ENCODE measurements at places on chromosomes 12 and 14. TPM values are rescaled to one million over a fixed set of nuclear protein-coding genes. Genes with fewer than 3 reads are reported as not detected.
A peak's percentile ranks its signal among the peaks of the same experiment; 100 is the strongest.

Gene MMP19
- total RNA-seq: 8.8 TPM

GRCh38 chr12:75883241-75883640 lies 148.3 kb downstream of the PHLDA1 start:
- H3K36me3 ChIP-seq: no peaks in the 10 kb centered on the region
- no peak overlapping the region for H3K27ac ChIP-seq
- H3K27me3 ChIP-seq: no peaks in the 10 kb centered on the region
- no peak for DNase-seq
- H3K4me1 ChIP-seq: no peaks in the 10 kb centered on the region

DNA sequence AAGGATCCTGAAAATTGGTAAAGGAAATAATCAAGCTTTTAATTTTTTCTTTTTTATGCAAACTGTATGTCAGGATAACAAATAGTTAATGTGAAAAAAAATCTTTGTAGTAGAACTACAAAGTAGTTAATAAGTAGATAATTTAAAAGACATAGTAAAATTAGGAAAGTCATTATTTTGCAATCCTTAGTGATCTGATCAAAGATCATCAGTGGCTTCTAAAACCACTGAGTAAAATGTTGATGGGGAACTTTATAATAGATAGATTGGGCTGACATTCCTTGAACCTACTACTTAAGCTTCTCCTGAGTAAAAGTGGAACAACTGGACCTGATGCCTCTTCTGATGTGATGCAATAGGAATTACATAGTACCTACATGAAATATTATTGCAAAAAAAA lies 119.0 kb upstream of the TMTC2 start:
- no peak for DNase-seq
- no peaks in the 10 kb centered on the region for H3K4me1 ChIP-seq
- H3K36me3 ChIP-seq: no peaks in the 10 kb centered on the region
- no peak overlapping the region for H3K27ac ChIP-seq
- H3K27me3 ChIP-seq: no peaks in the 10 kb centered on the region
- H3K4me3 ChIP-seq: no peak overlapping the region

- no peak for DNase-seq
- no peak overlapping the region for H3K4me3 ChIP-seq
- H3K27me3 ChIP-seq: no peaks in the 10 kb centered on the region
- no peaks in the 10 kb centered on the region for H3K4me1 ChIP-seq
Observed at GRCh38 chr14:88044776-88045446, 40.0 kb downstream of the GPR65 start.

DNA sequence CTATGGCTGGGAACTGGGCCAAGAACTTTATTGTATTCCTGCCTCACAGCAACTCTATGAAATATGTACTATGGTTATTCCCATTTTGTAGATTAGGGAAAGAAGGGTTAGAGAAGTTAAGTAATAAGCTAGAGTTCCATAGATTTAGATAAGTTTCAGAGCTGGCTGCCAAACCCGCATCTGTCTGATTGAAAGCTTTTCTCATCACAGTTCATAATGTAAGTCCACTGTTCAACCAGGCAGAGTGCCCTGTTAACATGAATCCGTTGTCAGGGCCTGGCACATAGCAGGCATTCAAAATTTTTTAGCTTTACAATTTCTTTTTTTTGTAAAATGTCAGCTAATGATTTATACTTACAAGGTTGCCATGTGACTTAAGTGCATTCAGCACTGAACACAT lies 467.3 kb downstream of the NRXN3 start:
- H3K27ac ChIP-seq: no peak overlapping the region
- DNase-seq: no peak
- H3K4me3 ChIP-seq: no peak overlapping the region
- H3K27me3 ChIP-seq: no peaks in the 10 kb centered on the region

Gene PPP4R3A
- 86.5 TPM for total RNA-seq

Gene CLEC9A
- 0.57 TPM for total RNA-seq

DNA sequence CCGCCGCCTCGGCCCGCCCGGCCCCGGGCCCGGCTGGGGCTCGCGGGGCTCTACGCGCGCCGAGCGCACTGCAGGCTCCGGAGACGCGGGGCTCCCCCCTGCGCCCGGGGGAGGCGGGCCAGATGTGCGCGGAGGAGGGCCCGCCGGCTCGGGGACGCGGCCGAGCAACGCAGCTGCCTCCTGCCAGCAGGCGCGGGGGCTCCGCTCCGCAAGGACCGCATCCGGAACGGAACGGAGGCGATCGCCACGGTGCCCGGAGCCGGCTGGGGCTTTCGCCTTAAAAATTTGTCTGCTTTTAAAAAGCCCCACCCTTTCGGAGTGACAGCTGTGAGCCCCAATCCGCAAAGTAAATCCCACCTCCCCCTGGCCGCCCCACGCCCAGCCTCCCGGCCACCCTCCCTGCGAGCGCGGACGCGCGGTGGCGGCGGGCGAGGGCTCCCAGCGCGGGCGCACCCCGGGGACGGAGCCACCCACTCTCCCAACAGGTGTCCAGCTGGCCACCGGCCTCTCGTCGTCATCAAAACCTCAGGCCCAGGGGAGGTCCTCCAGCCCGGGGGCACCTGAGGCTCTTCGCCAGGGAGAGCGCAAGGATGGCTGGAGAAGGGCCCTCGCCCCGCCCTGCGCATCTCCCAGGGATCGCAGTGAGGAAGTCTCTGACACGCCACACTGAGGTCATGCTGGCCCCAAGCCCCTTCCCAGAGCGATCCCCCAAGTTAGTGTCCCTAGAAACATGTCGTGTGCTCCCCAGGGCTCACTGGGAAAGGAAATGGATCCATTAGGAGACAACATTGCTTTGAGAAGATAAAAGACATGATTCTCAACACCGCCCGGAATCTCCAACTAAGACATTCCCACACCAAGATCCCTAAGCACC lies at the start of gene TMEM132D:
Gene TMEM132D, minus strand, starts transcription at position 70 of the 874 bp plus-strand sequence.
- H3K36me3 ChIP-seq: no peaks in the 10 kb centered on the region
- H3K27ac ChIP-seq: no peak within 1 kb of the TSS
- no peak within 1 kb of the TSS for H3K4me3 ChIP-seq
- peaks cover 14% of the 10 kb centered on the region for H3K27me3 ChIP-seq
- H3K4me1 ChIP-seq: no peaks in the 10 kb centered on the region

GRCh38 chr12:67269633-67270573 lies 745 bp downstream of the CAND1 start:
- H3K27ac ChIP-seq: peak overlapping the region; percentile 99
- H3K4me1 ChIP-seq: peaks cover 9% of the 10 kb centered on the region
- H3K36me3 ChIP-seq: no peaks in the 10 kb centered on the region

GRCh38 chr14:27184427-27184826 lies 586.6 kb upstream of the NOVA1 start:
- H3K4me1 ChIP-seq: no peaks in the 10 kb centered on the region
- no peak overlapping the region for H3K4me3 ChIP-seq
- H3K36me3 ChIP-seq: no peaks in the 10 kb centered on the region
- H3K27me3 ChIP-seq: no peaks in the 10 kb centered on the region
- DNase-seq: no peak
- no peak overlapping the region for H3K27ac ChIP-seq

- peak; percentile 56 for DNase-seq
- no peaks in the 10 kb centered on the region for H3K36me3 ChIP-seq
- H3K27me3 ChIP-seq: no peaks in the 10 kb centered on the region
Observed at GRCh38 chr14:50318031-50318626, 6.0 kb downstream of the DMAC2L start.

Gene TPH2
- not detected for total RNA-seq

Gene TSHR
- 0.98 TPM for total RNA-seq

Gene MSRB3
- total RNA-seq: 35.9 TPM

GRCh38 chr14:50932156-50932555 lies 12.1 kb downstream of the PYGL start:
- DNase-seq: no peak
- no peaks in the 10 kb centered on the region for H3K4me1 ChIP-seq
- peaks cover 5% of the 10 kb centered on the region for H3K36me3 ChIP-seq
- no peak overlapping the region for H3K27ac ChIP-seq

DNA sequence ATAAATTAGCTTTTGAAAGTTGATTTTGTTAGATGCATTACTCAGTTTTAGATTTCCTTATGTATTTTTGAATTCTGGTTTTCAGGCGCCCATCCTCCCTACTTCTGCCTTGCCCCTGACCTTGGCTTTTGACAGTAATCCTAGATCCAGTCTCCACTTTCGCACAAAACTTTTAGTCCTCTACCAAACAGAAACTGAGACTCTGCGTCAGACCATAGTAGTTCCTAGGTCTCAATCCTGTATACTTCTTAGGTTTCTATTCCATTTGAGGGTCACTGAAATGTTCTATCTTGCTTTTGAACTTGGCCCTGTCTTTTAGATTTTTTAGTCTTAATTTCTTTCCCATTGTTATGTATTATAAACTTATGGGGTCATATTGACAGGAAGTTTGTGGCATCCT lies 307.9 kb upstream of the GARIN6 start:
- DNase-seq: no peak
- no peak overlapping the region for H3K4me3 ChIP-seq
- no peaks in the 10 kb centered on the region for H3K4me1 ChIP-seq
- H3K27ac ChIP-seq: no peak overlapping the region
- H3K36me3 ChIP-seq: no peaks in the 10 kb centered on the region

Gene ACOT6
- total RNA-seq: not detected

- no peaks in the 10 kb centered on the region for H3K4me1 ChIP-seq
- DNase-seq: no peak
- no peaks in the 10 kb centered on the region for H3K27me3 ChIP-seq
- no peak overlapping the region for H3K4me3 ChIP-seq
Observed at GRCh38 chr12:56599041-56599440, 31.1 kb downstream of the BAZ2A start.

- no peaks in the 10 kb centered on the region for H3K27me3 ChIP-seq
- no peak overlapping the region for H3K4me3 ChIP-seq
- DNase-seq: no peak
- no peaks in the 10 kb centered on the region for H3K4me1 ChIP-seq
- no peak overlapping the region for H3K27ac ChIP-seq
Observed at GRCh38 chr14:69828354-69828753, 31.3 kb upstream of the SLC10A1 start.

- no peaks in the 10 kb centered on the region for H3K4me1 ChIP-seq
- H3K27ac ChIP-seq: no peak overlapping the region
- no peaks in the 10 kb centered on the region for H3K36me3 ChIP-seq
- no peak for DNase-seq
- no peaks in the 10 kb centered on the region for H3K27me3 ChIP-seq
Observed at GRCh38 chr14:25484906-25485305, 435.0 kb upstream of the STXBP6 start.

DNA sequence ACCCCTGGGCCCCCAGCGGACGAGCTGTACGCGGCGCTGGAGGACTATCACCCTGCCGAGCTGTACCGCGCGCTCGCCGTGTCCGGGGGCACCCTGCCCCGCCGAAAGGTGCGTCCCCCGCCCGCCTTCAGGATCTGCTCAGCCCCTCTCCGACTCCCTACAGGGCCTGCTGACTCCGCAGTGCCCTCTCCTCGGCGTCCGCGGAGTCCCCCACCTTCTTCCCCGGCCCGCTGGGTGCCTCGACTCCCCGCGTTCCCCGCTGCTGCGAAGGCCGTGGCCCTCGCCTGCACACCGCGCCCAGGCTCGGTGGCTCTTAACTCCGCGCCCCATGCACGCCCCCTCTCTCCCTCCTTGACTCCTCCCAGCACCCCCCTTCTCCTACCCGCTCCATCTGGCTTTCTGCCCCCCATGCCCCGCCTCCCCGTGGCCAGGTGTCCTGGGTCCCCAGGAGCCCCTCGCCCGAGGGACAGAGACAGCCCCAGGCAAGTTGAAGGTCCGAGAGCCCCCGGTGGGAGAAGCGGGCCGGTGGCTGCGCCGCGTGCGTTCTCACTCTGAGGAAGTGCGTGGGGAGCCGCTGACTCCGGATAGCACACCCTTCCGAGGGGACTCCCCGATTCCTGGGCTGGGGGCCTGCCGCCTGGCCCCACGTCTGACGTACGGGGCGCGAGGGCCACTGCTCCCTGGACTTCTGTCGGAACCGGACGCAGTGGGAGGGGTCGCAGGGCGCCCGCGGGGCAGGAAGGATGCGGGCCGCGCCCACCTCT lies 594 bp downstream of the TAMALIN start:
- peak overlapping the region; percentile 88 for H3K27ac ChIP-seq
- no peaks in the 10 kb centered on the region for H3K27me3 ChIP-seq

DNA sequence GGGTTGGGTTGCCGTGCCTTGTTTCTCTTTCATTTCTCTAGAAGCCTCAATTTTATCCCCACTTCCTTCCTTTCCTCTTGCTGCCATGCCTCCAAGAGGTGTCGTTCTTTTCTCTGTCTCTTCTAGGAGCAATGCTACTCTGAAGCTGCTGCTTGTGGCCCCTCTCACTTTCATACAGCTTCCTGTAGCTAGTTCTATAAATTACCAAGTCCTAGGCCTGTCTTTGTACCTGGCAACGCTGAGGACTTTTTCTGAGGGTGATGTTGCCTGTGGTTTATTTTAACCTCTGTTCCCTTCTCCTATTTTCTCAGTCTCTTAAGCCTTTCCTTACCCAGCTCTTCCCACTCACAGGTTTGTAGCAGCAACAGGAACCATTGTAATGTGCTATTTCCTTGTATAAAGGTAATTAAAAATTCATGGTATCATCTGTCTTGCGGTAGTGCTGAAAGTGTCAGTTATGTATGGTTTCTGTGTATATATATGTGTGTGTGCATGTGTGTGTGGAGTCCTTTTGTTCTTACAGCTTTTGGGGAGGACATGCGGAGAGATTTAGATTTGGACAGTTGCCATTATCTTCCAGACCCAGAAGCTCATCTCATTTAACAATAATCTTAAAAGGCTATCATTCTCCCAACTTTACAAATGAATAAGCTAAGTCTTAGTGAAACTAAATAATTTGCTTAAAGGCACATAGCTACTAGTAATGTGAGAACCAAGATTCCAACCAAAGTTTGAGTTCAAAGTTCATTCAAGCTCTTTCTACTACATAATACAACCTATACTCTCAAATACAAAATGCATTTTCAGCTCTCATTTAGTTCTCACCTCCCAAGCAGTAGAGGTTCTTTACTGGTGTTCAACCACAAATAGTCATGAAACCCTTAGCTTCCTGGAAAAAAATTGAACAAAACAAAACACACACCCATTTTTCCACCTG lies 43.8 kb downstream of the DDHD1 start:
- no peaks in the 10 kb centered on the region for H3K36me3 ChIP-seq
- no peak overlapping the region for H3K27ac ChIP-seq
- no peaks in the 10 kb centered on the region for H3K4me1 ChIP-seq
- no peak overlapping the region for H3K4me3 ChIP-seq
- H3K27me3 ChIP-seq: no peaks in the 10 kb centered on the region

Gene JPH4
- 7.0 TPM for total RNA-seq

Gene HAL
- total RNA-seq: 0.88 TPM

Gene ANO2
- total RNA-seq: 4.4 TPM

- no peak for DNase-seq
- H3K4me1 ChIP-seq: no peaks in the 10 kb centered on the region
- no peak overlapping the region for H3K27ac ChIP-seq
- H3K4me3 ChIP-seq: no peak overlapping the region
Observed at GRCh38 chr12:87667378-87667777, 361.8 kb downstream of the C12orf50 start.

Gene PLEKHG3
- 127 TPM for total RNA-seq

Gene SLC10A1
- total RNA-seq: not detected

Gene BTBD6
- total RNA-seq: 38.9 TPM

GRCh38 chr12:29743801-29744200 lies 39.9 kb downstream of the TMTC1 start:
- H3K27ac ChIP-seq: no peak overlapping the region
- H3K4me1 ChIP-seq: no peaks in the 10 kb centered on the region
- H3K36me3 ChIP-seq: no peaks in the 10 kb centered on the region
- H3K27me3 ChIP-seq: no peaks in the 10 kb centered on the region
- no peak for DNase-seq
- H3K4me3 ChIP-seq: no peak overlapping the region

Gene SPX
- total RNA-seq: 52.2 TPM

GRCh38 chr12:25020621-25021243 lies 71.8 kb upstream of the BCAT1 start:
- H3K27me3 ChIP-seq: no peaks in the 10 kb centered on the region
- no peak overlapping the region for H3K4me3 ChIP-seq
- no peak overlapping the region for H3K27ac ChIP-seq
- DNase-seq: no peak
- H3K4me1 ChIP-seq: no peaks in the 10 kb centered on the region

Measured in kidney (tissue), 22 donors.